PC-3 (cell line): ENCODE measurements at places on chromosomes 1 and 21. TPM values are rescaled to one million over a fixed set of nuclear protein-coding genes. Genes with fewer than 3 reads are reported as not detected.

DNA sequence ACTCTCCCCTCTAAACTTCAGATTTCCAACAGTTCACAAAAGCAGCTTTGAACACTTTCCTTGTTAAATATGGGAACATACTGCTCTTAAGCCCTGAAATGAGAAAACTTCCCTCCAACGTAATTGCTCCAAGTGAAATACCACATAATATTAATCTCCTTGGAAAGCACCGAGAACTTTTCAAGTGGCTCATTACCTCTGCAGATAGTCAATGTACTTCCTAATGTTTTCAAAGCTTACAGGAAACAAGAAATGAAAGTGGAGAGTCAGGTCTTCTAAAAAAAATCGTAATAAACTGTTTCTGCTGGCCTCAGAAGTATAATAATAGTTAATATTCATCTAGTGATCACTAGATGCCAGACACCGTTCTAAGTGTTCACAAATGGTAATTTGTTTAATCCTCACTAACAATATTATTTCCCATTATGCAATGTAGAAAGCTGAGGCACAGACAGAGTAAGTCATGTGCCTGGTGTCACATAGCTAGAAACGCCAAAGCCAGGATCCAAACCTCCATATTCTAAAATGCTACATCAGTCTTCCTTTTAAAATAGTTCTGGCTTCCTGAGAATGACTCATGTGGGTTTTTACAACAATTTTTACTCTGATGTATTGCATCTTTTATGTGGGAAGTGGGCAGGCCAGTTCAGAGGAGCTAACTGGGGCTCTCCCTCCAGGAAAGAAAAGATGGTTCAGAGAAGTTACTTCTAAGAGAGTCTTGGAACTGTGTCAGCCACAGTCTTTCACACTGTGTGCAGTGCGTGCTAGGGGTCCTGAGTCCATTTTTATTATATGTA, 177.2 kb downstream of the PLPPR4 start:
- DNase-seq: peak; percentile 73
- no peaks in the 10 kb centered on the region for H3K36me3 ChIP-seq
- no peak overlapping the region for H3K4me3 ChIP-seq
- H3K27ac ChIP-seq: peak overlapping the region; percentile 60

DNA sequence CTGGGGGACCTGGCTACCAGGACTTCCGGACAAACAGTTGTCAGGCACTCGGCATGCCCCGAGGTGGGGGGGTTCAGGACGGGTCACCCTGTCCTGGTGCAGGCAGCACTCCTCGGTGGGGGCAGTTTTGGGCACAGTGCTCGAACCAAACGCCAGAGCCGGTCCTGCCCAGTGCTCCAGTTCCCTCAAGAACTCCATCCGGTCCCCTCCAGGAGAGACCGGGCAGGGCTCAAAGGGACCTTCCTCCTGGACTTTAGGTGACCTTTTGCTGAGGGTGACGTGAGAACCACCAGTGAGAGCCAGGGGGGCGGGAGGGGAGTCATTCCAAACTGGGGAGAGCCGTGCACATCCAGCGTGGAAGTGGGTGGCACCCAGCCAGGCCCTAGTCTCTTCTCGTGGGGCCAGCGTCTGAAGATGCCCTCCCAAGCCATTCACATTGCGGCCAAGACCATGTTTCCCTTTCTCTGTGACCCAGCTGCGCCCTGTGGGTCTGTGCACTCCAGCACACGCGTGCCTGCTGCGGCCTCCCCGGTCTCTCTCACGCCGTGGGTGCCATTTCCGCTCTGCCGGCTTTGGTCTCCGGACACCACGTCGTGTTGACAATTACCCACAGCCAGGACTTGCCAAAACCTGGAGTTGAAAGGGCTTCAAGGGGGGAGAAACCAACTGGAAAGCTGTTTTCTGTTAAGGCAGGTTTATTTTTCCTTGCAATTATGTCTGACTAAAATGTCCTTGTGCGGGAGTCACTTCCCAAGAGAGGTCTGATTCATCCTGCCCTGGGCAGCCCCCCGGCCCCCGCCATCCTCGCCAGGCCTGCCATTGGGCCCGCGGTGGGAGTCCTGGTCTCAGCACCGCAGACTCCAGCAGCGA, 178.8 kb upstream of the ARHGEF16 start:
- no peak for DNase-seq
- peaks cover 98% of the 10 kb centered on the region for H3K27me3 ChIP-seq
- no peaks in the 10 kb centered on the region for H3K4me1 ChIP-seq
- H3K4me3 ChIP-seq: no peak overlapping the region
- no peaks in the 10 kb centered on the region for H3K36me3 ChIP-seq

DNA sequence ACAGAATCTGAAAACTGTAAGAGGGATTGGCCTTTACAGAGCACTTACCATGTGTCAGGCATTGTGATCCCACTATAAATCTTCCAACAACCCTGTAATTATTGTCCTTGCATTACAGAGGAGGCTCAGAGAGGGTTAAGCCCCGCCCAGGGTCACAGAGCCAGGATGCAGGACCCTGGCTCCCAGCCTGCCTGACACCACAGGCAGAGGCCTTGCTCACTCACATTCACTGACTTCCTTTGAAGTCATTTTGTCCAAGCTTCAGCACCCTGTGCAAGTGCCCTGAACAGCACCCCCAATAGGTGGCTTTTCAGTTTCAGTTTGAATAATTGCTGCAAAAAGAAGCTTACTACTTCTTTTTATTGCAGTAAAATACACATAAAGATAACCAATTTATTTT, 256.8 kb upstream of the NFIA start:
- H3K27me3 ChIP-seq: peaks cover 20% of the 10 kb centered on the region
- DNase-seq: no peak
- no peak overlapping the region for H3K27ac ChIP-seq
- no peaks in the 10 kb centered on the region for H3K36me3 ChIP-seq

DNA sequence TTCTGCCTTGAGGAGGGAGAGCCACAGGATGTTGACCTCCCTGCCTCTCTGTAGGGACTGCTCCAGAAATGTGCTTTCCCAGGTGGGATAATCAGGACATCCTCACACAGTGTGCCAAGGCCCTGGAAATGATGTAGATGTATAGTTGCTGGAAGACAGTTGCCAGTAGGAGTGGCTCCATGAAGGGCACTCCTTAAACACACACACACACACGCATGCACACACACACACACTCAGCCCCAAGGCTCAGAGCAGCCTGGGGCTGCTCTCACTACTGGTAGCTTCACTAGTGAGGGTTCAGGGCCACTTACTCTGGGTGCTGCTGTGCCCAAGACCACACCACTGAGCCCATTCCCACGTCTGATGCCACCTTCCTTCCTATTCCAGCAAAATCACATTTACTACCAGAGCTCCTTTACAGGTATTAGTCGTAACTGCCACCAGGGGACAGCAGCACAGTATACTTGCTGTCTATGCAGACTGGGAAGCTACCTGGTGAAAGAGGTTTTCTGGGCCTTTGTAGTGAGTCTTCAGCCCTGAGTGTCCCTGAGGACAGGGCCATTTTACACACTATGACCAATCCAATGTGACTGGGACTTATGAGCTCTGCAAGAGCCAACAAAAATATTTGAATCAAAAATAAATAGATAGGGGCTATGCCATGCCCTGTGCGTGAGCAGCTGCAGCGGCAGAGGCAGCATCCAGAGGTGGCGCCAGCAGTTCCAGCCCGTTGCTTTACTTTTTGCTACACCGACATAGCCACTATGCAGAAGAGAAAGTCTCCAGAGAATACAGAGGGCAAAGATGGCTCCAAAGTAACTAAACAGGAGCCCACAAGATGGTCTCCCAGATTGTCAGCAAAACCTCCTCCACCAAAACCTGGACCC, 15.0 kb downstream of the CRNN start:
- H3K27ac ChIP-seq: no peak overlapping the region
- H3K4me3 ChIP-seq: no peak overlapping the region
- DNase-seq: peak; percentile 54
- H3K36me3 ChIP-seq: no peaks in the 10 kb centered on the region

- no peak overlapping the region for H3K4me3 ChIP-seq
- DNase-seq: no peak
- H3K27me3 ChIP-seq: no peaks in the 10 kb centered on the region
- no peak overlapping the region for H3K27ac ChIP-seq
Measured at GRCh38 chr1:230140221-230141020, 73.4 kb downstream of the GALNT2 start.

Gene SH3GLB1
- total RNA-seq: 23.3 and 25.0 TPM in 2 replicates

Gene CXADR
- total RNA-seq: 11.2 and 11.5 TPM in 2 replicates

DNA sequence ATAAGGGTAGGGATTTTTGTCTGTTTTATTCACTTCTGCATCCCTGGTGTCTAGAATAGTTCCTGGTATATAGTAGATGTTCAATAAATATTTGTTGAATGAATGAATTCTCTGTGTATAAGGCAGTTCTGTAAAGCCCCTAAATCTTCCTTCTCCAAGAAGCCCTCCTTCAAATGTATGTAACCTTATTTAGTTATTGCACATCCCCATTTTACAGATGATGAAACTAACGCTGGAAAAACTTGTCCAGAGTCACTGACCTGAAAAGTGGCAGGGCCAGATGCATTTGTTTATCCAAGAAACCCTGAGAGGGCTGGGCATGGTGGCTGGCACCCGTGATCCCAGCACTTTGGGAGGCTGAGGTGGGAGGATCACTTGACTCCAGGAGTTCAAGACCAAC, 4.3 kb upstream of the LMNA start:
- no peaks in the 10 kb centered on the region for H3K27me3 ChIP-seq
- no peak overlapping the region for H3K4me3 ChIP-seq

GRCh38 chr1:224733027-224733911, 117.2 kb downstream of the CNIH3 start:
- H3K27me3 ChIP-seq: no peaks in the 10 kb centered on the region
- H3K4me3 ChIP-seq: no peak overlapping the region
- peak; percentile 89 for DNase-seq
- peak overlapping the region; percentile 78 for H3K27ac ChIP-seq

Gene GSTM5
- not detected in 2 replicates for total RNA-seq

- DNase-seq: peak; percentile 76
- no peak overlapping the region for H3K4me3 ChIP-seq
- peak overlapping the region; percentile 28 for H3K27ac ChIP-seq
- H3K4me1 ChIP-seq: peaks cover 21% of the 10 kb centered on the region
Measured at GRCh38 chr1:233261206-233261605, 34.3 kb downstream of the PCNX2 start.

DNA sequence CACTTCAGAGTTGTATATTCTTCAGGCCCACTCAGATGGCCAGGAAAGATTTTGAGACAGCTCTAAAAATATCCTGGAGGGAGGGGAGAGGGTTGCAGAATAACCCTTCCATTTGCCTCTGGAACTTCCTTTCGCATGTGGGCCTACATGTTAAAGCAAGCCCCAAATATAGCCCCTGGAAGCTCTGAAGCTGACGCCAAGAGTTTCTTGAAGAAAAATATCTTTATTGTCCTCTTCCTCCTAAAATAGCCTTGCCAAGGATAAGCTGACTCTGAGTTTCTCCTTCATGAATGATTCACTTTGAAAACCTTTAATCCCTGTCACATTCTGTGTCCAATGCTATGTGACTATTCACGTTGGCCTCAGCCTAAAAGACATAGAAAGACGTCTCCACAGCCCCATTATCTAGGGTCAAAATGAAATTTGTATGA, 6.4 kb downstream of the C1orf116 start:
- peaks cover 38% of the 10 kb centered on the region for H3K36me3 ChIP-seq
- H3K4me3 ChIP-seq: peak overlapping the region; percentile 2; the same call in 1 of the 2 replicates
- peak overlapping the region; percentile 95 for H3K27ac ChIP-seq
- H3K27me3 ChIP-seq: no peaks in the 10 kb centered on the region
- peak; percentile 82 for DNase-seq
- peaks cover 98% of the 10 kb centered on the region for H3K4me1 ChIP-seq

GRCh38 chr1:183807549-183808168, 2.7 kb downstream of the RGL1 start:
- H3K27me3 ChIP-seq: no peaks in the 10 kb centered on the region
- H3K27ac ChIP-seq: no peak overlapping the region
- DNase-seq: peak; percentile 73
- peaks cover 32% of the 10 kb centered on the region for H3K4me1 ChIP-seq
- no peaks in the 10 kb centered on the region for H3K36me3 ChIP-seq

DNA sequence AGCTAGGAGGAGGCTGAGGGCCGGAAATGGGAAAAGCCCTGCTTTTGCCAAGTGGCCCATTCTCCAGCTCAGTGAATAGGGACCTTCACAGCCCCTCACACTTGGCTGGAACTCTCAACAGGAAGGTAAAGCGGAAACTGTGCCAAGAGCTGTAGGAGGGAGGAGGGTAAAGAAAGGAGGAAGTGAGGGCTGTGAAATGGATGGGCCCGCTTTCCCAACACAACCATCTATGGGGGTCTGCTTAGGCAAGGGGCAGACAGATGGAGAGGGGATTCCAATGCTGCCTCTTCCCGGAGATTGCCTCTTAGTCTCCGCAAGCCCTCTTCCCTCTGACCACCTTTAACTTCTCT, 5.2 kb downstream of the INKA2 start:
- no peak overlapping the region for H3K4me3 ChIP-seq
- no peaks in the 10 kb centered on the region for H3K36me3 ChIP-seq
- H3K27ac ChIP-seq: no peak overlapping the region
- no peaks in the 10 kb centered on the region for H3K27me3 ChIP-seq

DNA sequence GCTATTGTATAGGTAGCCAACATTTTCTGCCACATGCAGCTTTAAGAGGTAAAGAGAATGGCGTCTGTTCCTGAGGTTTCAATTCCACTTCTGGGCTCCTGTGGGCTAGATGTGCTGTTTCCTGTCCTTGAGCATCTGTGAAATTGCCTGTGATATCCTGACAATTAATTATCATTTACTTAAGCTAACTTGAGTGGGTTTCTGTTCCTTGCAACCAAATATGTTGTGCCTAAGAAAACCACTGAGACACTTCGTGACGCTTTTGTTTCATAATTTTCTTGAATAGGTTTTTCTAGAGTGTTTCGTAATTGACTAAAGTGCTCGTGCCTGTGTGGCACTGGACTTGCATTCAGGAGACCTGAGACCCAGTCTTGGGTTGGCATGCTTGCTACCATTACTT, 127.3 kb upstream of the POU3F1 start:
- no peak overlapping the region for H3K27ac ChIP-seq
- H3K27me3 ChIP-seq: peaks cover 48% of the 10 kb centered on the region
- H3K4me1 ChIP-seq: no peaks in the 10 kb centered on the region
- H3K4me3 ChIP-seq: no peak overlapping the region
- no peak for DNase-seq

GRCh38 chr1:82143108-82143833, 342.5 kb downstream of the ADGRL2 start:
- H3K4me3 ChIP-seq: no peak overlapping the region
- H3K4me1 ChIP-seq: no peaks in the 10 kb centered on the region
